ENCODE measurements at places on chromosomes 11 and 22.

GRCh38 chr11:110196241-110196754 is 100.1 kb downstream of the RDX start:
- DNase-seq: no peak

DNA sequence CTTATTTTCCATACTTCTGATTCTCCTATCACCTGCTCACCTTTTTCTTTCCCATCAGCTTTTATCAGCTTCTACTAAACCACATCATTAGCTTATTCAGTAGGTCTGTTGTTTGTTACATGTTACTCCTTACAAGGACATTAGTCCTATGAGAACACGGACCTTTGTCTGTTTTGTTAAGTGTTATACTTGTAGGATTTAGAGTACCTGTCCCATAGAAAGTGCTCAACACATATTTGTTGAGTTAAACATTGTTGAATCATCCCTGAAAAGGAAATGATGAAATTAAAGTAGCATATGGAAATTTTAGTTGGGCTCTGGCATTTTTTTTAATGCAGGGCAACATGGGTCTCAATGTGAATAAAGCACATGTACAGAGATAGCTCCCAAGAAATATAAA is 222.1 kb upstream of the CARD18 start:
- DNase-seq: no peak

GRCh38 chr22:30309951-30310741 is 16.6 kb downstream of the TBC1D10A start:
- no peak for DNase-seq

DNA sequence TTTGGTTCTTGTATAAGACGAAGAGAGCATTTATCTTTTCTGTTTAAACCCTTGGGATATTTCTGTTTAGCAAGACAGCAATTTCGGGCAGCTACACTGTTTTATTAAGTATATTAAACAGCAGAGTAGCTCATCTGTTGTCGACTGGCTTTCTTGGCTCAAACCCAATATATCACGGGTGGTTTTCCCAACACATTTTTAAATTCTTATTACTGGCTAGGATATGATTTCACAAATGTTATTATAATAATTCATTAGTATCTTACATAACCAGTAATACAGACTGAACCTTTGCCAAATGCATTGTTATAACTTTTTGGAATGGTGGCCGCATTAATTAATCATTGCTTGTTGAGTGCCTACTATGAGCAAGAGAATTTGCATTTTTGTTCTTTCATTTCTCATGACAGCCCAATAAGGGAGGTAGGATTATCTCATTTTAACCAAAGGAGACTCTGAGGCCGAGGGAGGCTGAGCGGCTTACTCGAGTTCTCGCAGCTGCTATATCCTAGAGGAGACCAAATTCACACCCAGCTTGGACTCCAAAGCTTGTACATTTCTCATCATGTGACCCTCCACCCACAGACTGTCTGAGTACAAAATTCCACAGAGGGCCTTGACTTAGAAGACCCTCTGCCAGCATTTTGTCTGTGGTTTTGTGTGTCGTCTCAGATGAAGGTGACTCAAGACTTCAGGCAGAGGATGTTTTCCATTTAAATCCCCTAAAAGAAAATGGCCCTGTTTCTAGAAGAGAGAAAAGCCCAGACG is 304.9 kb downstream of the NTM start:
- DNase-seq: no peak

DNA sequence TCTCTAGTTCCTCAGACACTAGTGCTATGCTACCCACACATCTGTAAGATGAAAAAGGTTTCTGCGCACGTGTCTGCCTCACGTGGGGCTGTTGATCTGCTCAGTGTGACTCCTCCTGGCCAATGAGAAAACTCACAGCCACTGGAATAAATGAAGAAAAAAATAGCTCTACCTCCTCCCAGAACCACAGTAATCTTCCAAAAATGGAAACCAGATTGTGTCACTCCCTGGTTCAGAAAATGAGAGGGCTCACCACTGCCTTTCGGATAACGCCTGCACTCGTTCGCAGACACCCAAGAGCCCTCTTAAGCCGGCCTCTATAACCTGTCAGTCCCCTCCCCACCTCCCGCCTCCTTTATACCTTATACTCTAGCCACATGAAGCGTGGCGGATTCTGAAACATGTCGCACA is 5.1 kb downstream of the APBB1 start:
- no peak for DNase-seq

DNA sequence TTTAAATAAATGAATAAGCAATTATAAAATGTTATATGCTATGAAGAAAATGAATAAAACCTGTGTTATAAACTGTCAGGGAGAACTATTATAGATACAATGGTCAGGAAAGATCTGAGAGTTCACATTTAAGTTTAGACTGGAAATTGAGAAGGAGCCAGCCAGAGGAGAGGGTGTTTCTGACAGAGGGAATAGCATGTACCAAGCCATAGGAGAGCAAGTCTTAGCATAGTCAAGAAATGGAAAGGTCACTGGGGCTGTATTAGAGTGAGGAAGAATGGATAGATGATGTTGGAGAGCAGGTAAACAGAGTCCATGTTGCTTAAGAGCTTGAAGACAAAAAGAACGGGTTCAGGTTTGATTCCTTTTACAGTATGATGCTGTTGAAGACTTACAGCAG is 87.4 kb downstream of the FAM83F start:
- DNase-seq: no peak

DNA sequence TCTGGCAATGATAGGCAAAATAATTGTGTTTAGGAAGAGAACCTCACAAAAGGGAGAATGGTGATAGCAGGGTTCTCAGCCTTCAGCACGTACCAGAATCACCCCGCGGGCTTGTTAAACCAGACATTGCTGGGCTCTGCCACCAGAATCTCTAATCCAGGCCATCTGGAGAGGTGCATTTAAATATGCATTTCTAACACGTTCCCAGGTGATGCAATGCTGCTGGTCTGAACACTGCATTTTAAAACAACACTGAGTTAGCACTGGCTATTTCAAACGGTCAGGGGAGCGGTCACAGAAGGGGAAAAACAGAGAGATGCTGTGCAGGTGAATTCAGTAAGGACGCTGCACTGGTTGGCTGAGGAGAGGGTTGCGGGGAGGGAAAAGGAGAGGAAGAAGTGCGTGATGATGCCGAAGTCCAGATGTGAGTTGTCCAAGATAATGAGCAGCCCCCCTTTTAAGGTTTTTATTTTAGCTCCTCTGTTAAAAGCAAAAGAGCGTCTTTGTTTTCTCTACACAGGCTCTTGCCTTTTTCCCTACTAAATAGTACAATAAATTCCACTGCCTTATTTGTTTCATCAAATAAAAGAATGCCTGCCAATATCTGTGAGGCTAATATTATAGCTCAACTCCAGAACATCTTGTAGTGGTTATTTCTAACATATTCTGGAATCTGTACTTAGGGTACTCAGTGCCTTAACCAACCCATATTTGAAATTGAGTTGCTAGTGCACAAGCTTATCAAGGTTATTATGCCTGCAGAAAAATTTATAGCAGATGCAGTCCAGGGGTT is 109.6 kb upstream of the POU2AF2 start:
- DNase-seq: no peak

GRCh38 chr11:112748252-112748651 is 213.0 kb upstream of the NCAM1 start:
- no peak for DNase-seq

DNA sequence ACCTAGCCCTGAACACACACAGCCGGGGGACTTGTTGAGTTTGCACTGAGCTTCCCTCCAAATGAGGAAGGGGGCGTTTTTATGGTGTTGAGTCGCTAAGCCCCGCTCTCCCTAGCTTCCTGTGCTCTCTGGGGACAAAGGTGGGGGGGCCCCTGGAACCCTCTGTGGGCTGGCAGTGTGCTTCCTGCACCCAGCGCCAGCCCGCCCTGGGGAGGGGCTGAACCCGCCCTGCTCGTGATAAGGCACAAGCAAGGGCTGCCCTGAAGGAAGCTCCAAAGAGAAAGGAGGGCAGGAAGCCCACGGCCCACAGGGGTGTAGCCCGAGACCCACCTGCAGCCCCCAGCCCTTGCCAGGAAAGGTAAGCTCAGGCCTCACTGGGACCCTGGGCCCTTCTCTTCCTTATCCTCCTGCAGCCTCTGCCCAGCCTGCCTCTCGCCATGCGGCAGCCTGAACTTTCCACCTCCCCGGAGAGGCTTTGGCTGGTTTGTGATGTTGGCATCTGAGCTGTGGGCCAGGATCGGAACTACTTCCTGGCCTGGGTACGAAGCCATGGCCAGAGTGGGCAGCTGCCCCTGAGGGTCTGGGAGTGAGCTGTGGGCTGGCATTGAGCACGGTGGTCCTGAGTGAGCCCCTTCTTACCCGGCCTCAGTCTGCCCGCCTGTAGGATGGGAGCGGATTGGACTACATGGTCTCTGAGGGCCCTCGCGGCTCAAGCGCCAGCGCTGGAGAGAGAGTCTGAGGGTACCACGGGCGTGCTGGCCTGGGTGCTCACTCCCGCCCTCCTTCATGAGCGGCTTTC is at the start of gene FERMT3:
TSS of gene FERMT3 (plus strand) at position 265 of the 799 bp plus-strand sequence. CDS start 644 bp downstream, outside the sequence.
- peak; percentile 86 for DNase-seq

DNA sequence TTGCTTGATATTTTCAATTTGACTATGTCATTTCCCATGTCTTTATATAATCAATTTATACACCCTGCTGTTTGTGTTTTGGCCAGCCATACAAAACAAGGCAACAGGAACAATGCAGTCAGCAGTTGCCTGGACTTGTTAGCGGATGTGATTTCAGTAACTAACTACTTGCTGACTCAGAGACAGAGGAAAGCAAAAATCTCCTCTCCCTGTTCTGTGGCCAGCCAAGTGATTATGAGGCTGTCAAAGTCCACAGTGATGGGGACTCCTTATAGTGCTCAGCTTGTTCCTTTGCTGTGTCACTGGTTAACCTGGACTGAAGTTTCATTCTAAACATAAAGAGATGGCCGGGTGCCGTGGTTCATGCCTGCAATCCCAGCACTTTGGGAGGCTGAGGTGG is 32.6 kb upstream of the APLP2 start:
- no peak for DNase-seq

DNA sequence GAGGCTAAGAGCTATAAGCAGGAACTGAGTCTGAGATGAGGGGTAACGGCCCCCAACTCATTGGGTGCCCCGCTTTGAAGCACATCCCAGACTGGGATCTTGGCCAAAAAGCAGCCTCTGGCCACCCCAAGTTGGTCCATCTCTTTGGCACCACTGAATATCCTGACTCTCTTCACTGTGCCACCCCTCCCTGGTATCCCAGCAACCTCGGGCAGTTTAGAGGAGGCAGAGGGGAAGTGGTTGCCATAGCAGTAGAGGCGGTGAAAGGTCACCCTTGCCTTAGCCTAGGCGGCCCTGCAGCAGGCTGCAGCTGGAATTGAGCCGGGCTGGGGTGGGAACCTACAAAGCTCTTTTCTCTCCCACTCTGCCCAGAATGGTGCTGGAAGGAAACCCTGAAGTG is 1.1 kb downstream of the PELI3 start:
- peak; percentile 30 for DNase-seq

DNA sequence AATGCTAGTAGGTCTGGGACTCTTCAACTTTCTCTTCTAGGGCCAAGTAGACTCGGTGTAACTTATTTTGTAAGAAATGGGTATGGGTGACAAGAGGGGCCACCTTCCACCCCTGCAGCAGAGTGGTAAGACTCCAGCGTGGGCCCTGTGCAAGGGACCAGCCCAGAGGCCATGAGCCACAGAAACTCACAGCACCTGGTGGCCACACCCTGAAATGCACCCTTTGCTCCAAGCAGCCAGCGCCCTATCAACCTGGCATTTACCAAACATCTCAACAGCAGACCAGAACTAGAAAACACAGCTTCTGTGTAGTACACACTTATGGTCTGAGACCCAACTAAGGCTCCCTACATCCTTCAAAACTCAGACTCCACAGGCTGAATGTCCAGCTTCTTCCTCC is 5.7 kb downstream of the CDCA5 start:
- DNase-seq: peak; percentile 60

- DNase-seq: no peak
These were observed 89.0 kb downstream of the TRMU start for GRCh38 chr22:46424496-46424895.

DNA sequence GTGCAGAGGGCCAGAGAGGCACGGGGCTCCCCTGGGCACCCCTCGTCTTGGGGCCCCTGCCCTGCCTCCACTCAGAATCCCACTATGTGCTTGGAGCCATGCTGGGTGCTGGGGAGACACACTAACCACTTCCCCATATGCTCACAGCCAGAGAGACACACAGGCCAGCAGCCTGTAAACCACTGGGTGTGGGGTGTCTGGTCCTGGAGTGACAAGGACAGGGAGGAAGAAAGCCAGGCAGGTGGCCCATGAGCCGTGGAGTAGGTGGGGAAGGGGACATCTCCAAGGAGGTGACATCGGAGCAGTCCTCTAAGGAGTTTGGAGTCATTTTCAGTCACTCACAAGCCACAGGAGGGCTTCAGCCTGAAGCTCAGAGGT is 58.9 kb downstream of the CDKN1C start:
- no peak for DNase-seq

GRCh38 chr11:97009613-97010012 is 619.8 kb downstream of the JRKL start:
- no peak for DNase-seq

GRCh38 chr11:21556926-21557325 is 636.0 kb upstream of the ANO5 start:
- DNase-seq: no peak

- DNase-seq: peak; percentile 35
These were observed 14.2 kb downstream of the DTX4 start for GRCh38 chr11:59186130-59186594.

DNA sequence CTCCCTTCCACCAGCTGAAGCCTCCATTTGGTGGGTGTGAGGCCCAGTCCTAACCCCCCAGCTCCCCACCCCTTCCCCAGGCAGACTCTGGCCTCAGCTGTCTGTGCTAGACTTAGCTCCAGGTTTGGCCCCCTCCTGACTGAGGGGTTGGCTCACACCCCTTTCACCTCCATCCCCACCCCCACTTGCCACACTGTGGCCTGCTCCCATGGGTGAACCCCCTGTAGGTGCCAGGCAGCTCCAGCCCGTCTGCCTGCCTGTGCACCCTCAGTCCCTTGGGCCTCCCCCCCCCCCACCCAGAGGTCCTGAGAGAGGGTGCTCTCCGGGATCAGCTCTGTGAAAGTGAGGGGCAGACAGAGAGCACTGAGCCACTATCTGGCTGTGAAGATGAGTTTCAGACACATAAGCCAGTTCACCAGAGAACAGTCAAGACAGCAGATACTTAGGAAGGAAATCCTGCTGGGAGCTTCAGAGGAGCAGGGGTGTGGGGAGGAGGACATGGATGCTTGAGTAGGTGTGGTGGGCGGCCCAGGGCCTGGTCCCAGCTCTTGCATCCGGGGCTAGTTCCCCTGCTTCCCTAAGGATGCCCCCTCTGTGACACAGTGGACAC is 36.2 kb downstream of the PPM1F start:
- DNase-seq: no peak

DNA sequence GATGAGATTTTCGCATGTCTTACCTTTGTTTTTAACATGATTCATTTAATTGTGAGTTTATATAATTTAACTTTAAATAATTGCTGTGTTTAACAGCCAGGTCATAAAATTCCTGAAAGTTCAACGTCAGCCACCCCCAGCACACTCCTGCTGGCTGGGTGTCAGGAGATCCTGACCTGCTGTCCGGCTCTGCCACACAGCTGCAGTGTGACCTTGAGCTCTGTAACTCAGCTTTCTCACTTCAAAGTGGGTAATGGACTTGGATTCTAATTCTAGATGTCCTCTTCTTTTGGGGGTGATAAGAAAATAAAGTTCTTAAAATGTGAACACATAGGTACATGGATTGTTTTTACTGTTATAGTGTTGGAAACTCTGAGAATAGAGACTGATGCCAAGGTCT is 10.9 kb downstream of the VPS26B start:
- no peak for DNase-seq

- no peak for DNase-seq
These were observed 184.2 kb downstream of the BLID start for GRCh38 chr11:121931748-121932352.

- no peak for DNase-seq
These were observed 988.1 kb downstream of the NTM start for GRCh38 chr11:132358573-132358953.
